ENCODE measurements at places on chromosomes 2 and 18. TPM values are rescaled to one million over a fixed set of nuclear protein-coding genes. Genes with fewer than 3 reads are reported as not detected.

KCNJ3 gene
- not detected for total RNA-seq

FBXO36 gene
- total RNA-seq = 2.4 TPM

REG3G gene
- total RNA-seq = not detected

LRATD1 gene
- 6.2 TPM for total RNA-seq

MOB4 gene
- 33.3 TPM for total RNA-seq

CD207 gene
- not detected for total RNA-seq

PIEZO2 gene
- 103 TPM for total RNA-seq

IL36RN gene
- total RNA-seq = not detected

ASB18 gene
- not detected for total RNA-seq

DCTN1 gene
- total RNA-seq = 141 TPM

NEMP2 gene
- 2.4 TPM for total RNA-seq

ZC3H8 gene
- total RNA-seq = 27.1 TPM

MBOAT2 gene
- total RNA-seq = 8.3 TPM

TNS1 gene
- 25.7 TPM for total RNA-seq

PAIP2B gene
- 0.33 TPM for total RNA-seq

Measured in vein endothelial cell (primary cell).